ENCODE measurements at places on chromosomes 2 and 18. TPM values are rescaled to one million over a fixed set of nuclear protein-coding genes. Genes with fewer than 3 reads are reported as not detected.

The ZDBF2 gene
- 11.5 TPM for total RNA-seq

DNA sequence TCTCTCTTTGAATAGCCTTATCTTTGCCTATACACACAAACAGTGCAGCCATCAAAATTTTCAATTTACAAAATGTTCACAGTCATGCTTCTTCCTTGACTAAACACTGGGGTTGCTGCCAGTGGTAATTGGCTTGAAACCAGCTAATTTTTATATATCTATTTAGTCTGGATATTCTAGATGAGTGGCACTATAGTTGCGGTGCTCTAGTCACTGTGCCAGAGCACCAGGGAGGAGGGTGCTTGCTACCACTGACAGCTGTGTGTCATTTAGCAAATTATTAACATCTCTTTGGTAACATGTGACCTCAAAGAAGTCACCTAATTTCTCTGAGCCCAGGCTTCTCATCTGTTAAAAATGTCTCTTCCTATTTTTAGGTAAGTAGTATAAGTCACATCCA, 130.4 kb downstream of the MEIS1 start:
- peaks cover 45% of the 10 kb centered on the region for H3K36me3 ChIP-seq
- H3K4me1 ChIP-seq, result peaks cover 93% of the 10 kb centered on the region
- peak overlapping the region; percentile 55 for H3K27ac ChIP-seq
- peak overlapping the region; percentile 20 for H3K4me3 ChIP-seq

- H3K27me3 ChIP-seq, result no peaks in the 10 kb centered on the region
- no peak overlapping the region for H3K4me3 ChIP-seq
- no peaks in the 10 kb centered on the region for H3K4me1 ChIP-seq
- H3K27ac ChIP-seq, result no peak overlapping the region
- H3K36me3 ChIP-seq, result peaks cover 13% of the 10 kb centered on the region
These were observed 117.3 kb upstream of the VWC2L start for GRCh38 chr2:214293593-214293992.

- DNase-seq, result peak; percentile 27
- no peak overlapping the region for H3K27ac ChIP-seq
- peaks cover 9% of the 10 kb centered on the region for H3K27me3 ChIP-seq
- peaks cover 5% of the 10 kb centered on the region for H3K4me1 ChIP-seq
These were observed 1113.6 kb upstream of the PIK3C3 start for GRCh38 chr18:40841467-40841866.

DNA sequence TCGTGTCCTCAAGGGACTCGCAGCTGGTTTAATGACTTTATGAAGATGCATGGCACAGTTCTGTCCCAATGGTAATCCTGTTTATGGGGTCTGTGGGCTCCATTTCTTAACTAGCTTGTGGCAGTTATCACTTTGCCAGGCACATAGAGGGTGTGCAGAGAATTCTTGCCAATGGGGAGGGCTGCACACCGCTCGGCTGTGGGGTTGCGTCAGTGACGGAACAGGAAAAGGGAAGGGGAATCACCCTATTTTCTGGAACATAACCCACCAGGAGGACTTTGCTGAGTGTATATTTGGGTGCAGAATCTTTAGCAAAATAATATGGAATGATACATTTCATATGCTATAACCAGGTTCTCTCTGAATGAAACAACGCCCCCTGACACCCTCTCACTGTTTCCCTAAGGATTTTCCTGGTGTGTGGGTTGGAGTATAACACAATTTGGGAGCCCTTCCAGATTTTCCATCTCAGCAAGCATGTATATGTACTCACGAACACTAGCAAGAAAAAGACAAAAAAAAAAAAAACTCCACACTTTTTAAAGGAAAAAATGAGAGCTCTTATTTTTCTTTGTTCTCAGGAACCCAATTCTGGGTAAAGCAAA, 43.9 kb upstream of the TRIB2 start:
- peaks cover 18% of the 10 kb centered on the region for H3K4me1 ChIP-seq
- no peak for DNase-seq
- H3K36me3 ChIP-seq, result no peaks in the 10 kb centered on the region

DNA sequence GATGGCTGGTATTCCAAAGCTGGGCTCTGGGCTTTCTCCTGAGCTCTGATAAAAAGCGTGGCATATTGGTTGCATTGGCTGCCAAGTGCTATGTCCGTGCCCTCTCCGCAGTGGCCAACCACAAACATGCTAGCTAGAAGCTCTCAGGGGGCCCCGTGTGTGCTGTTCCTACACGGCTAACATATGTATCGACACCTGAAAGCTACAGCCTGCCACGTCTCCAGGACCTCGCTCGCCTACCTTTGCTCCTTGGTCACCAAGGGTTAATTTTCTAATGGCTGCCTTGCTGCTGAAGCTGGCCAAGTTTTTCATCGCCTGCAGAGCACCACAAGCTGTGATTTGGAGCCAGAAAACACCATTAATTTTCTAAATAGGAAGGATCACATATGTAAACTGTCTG, 888.4 kb downstream of the BCL11A start:
- DNase-seq, result no peak
- no peaks in the 10 kb centered on the region for H3K27me3 ChIP-seq
- H3K36me3 ChIP-seq, result no peaks in the 10 kb centered on the region
- no peak overlapping the region for H3K27ac ChIP-seq

The CHRNG gene
- total RNA-seq, result not detected

DNA sequence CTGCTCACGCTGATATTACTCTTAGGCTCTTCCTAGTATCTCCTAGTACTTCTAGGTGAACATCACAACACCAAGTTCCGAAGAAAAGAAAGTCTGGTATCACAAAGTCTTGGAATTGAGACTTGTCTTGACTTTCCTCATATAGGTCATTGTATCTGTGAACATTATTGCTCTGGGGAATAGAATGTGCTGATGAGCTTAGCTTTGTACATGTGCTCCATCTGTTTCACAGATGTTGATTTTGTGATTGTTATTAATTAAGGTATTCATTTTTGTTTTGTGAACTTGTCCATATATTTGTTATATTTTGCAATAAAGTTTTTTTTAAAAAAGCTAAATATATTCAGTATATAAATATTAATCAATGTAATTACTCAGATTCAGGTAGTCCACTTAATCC, 111.7 kb downstream of the BABAM2 start:
- no peak overlapping the region for H3K4me3 ChIP-seq
- no peaks in the 10 kb centered on the region for H3K27me3 ChIP-seq
- no peak for DNase-seq
- H3K4me1 ChIP-seq, result peaks cover 23% of the 10 kb centered on the region
- peaks cover 23% of the 10 kb centered on the region for H3K36me3 ChIP-seq

DNA sequence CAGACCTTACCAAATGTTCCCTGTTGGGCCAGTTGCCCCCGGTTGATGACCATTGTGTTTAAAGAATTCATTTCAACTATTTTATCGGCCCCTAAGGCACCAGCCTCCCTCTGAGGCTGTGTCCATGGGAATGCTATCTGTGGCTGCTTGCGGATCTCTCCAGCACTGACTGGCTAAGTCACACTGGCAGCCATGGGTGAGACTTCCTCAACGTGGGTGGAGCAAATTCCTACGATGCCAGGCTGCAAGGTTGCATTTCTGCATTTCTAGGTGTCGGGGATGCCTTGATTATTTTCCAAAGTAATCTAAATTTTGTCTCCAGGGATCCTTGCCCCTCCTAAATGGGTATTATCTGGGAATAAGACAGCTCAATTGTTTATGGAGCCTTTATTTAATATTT, 6.2 kb downstream of the CXCR4 start:
- no peak overlapping the region for H3K4me3 ChIP-seq
- no peaks in the 10 kb centered on the region for H3K4me1 ChIP-seq
- H3K27ac ChIP-seq, result no peak overlapping the region
- peaks cover 15% of the 10 kb centered on the region for H3K27me3 ChIP-seq

DNA sequence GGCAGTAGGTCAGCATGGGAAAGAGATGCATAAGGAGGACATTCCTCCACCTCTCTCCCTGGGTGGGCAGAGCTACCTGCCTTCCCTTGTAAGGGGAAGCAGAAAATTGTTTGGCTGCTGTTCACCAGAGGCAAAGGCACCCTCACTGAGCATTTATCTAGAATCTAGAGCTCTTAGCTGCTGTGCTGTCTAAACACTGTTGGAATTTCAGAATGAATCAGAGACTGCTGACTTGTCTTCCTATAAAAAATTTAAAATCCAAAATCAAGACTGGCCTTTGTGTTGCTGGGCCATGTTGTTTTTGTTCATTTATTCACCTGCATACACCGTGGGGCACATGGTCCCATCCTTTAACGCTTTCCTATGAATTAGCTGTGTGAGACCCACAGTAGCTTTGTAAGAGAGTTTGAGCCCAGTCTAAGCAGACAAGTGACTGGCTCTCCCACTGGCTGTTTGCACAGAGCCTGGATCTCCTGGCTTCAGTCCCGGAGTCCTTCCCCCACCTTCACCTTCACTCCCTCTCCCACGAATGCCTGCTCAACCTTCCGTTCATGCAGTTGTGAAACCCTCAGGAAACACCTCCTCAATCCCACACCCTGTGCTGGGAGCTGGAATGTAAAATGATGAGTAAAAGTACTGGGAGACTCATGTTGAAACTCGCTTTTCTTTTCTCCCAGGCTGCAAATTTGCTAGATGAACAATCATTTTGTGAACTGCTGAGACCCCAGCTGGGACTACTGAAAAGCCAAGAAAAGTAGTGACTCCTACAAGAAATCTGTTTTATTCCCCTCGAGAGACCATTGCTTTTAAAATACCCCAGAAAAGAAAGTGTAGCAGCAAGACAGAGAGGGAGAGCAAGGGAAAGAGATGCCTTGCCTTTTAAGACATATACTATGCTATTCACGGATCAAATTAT, 76.2 kb downstream of the FAM168B start:
- peaks cover 25% of the 10 kb centered on the region for H3K4me1 ChIP-seq
- peak overlapping the region; percentile 85 for H3K27ac ChIP-seq
- H3K36me3 ChIP-seq, result no peaks in the 10 kb centered on the region
- DNase-seq, result peak; percentile 58

- H3K27ac ChIP-seq, result no peak overlapping the region
- no peaks in the 10 kb centered on the region for H3K36me3 ChIP-seq
These were observed 634.5 kb downstream of the ZEB2 start for GRCh38 chr2:143885461-143885860.

DNA sequence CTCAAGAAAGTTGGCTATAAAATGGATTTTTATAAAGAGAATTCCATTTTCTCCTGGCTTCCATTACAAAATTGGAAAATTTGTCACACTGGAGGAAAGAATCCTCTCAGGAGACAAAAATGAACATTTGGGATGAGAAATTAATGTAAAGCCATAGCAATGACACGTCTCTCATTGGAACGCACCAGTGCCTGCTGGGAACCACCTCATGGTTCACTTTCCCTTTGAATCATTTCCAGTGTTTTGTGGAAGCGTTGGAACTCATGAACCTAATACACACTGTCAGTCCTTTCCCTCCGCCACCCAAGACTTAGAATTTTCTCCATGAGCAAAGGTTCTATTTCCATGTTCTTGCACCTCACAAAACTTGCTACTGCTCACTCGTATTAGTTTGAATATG, 21.0 kb upstream of the NRP2 start:
- H3K27me3 ChIP-seq, result no peaks in the 10 kb centered on the region
- H3K27ac ChIP-seq, result peak overlapping the region; percentile 80
- H3K36me3 ChIP-seq, result no peaks in the 10 kb centered on the region
- peaks cover 45% of the 10 kb centered on the region for H3K4me1 ChIP-seq
- peak overlapping the region; percentile 35 for H3K4me3 ChIP-seq
- DNase-seq, result no peak

- no peak for DNase-seq
- no peak overlapping the region for H3K4me3 ChIP-seq
- no peaks in the 10 kb centered on the region for H3K4me1 ChIP-seq
- H3K27me3 ChIP-seq, result no peaks in the 10 kb centered on the region
- H3K27ac ChIP-seq, result no peak overlapping the region
- no peaks in the 10 kb centered on the region for H3K36me3 ChIP-seq
These were observed 241.7 kb downstream of the CD226 start for GRCh38 chr18:69705987-69706386.

All from HFFc6 (cell line).